ENCODE measurements at places on chromosomes 7 and 10.

DNA sequence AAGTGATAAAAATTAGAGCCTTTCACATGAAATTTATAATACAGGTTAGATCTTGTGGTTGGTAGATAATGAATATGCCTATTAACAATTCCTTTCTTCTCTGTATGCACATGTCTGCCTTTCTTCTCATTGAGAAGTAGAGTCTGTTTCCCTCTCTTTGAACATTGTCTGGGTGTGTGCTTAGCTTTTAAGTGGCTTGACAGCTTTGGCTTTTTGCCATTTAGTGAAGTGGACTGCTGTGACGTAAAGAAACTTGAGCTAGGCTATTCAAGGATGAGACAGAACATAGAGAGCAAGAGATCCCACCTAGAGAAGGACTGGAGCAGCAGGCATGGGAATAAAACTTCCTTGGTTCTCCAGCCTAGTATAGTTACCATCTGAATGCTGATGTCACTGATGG is 996.7 kb upstream of the CELF2 start:
- no peak for DNase-seq

- DNase-seq: no peak
These were observed 155.4 kb downstream of the TWIST1 start for GRCh38 chr7:18962031-18962430.

DNA sequence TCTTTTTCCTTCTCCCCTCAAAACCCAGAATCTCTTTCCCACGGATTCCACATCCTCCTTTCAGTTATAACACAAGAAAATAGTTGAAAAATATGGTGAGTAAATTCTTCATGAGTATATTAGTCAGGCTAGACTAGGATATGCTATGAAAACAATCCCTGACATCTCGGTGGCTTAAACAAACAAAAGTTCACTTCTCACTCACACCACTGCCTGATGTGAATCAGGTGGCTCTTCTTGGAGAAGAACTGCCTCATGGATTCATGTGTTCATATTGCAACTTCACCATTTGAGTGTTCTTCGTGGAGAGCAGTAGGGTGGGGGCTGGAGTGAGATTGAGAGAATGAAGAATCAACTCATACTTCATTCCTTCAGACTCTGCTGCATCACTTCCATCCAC is 204.1 kb downstream of the PHF14 start:
- no peak for DNase-seq

GRCh38 chr10:124647421-124648130 is 96.6 kb downstream of the FAM53B start:
- DNase-seq: no peak

GRCh38 chr10:123559066-123559822 is 106.9 kb upstream of the GPR26 start:
- peak; percentile 84 for DNase-seq

- DNase-seq: no peak
These were observed 198.7 kb downstream of the DGKI start for GRCh38 chr7:137647905-137648565.

DNA sequence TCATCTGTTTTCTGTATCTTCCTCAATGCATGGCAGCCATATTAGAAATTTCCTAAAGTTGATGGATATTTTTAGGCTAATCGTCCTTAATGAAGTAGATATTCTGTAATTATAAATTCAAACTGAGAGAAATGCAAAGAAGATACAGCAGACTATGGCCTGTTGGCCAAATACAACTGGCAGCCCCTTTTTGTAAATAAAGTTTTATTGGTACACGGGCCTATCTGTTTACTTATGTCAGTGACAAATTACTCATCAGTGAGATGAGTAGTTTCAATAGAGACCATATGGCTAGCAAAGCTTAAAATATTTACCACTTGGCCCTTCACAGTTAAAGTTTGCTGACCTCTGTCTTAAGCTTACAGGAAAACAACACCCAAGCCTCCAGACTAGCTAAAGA is 112.3 kb downstream of the HTR7 start:
- no peak for DNase-seq

DNA sequence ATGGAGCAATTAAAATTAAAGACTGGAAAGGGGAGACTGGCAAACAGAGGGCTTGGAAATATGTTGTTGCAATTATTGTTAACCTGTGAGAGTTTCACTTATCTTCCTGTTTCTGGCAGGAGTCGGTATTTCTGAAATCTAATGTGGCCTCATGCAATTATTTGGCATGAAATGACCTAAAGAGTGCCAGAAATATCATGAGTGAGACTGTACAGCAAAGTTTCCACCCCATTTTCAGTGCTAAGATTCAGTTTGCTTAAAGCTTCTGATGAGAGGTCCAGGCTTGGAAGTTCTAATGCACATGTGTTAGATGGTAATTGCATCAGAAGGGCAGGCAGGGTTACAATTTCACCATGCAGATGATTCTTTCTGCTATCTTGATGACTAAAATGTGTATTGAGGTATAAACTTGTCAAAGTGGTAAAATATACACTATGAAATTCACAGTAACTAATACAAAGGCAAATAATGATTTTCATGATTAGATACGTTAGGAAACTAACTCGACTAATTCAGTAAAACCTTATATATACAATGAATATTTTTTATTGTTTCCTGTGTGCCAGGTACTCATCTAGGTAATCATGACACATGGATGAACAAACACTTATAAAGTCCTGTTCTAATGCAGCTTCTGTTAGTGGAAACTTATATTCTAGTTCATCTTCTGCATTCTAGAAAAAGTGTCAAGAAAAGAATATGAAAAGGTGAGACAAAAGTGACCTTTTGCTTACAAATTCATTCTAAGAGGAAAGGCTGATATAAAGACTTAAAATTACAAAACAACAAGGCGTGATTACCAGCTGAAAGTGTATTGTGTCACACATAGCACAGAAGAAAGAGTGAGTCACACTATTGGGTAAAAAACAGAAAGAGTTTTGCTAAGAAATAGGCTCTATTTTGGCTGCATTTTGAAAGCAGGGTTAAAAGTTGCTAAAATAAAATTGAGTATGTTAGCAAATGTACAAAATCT is 533.4 kb upstream of the SEMA3D start:
- no peak for DNase-seq

GRCh38 chr10:104264783-104265182 is 4.2 kb upstream of the GSTO2 start:
- DNase-seq: no peak

DNA sequence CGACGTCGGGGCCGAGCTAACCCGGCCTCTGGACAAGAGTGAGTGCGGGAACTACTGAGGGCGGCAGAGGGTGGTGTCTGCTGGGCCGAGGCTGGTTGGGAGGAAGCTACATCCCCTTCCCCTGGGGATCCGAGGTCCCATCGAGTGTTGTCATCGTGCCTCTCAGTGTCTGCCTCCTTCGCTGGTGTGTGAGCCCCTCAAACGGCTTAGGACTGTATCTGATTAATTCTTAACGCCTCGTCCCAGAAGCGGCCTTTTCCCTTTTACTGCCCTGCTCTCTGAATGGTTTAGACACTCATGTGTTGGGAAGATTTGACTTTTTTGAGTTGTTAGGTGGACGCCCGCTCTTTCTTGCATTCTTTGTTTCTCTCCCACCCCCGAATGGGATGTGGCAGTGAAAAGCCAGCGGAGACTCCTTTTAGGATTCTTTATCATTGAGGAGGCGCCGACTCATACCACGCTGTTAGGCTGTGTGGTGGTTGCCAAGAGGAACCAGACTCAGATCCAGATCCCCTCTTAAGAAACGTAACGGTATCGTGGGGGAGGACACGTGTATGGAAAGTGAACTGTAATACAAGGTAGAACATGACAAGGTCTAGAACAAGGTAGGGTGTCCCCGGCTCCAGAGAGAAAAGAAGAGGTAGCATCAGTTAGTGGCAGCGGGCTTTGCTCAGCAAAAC is 631 bp downstream of the SUPV3L1 start:
- no peak for DNase-seq

DNA sequence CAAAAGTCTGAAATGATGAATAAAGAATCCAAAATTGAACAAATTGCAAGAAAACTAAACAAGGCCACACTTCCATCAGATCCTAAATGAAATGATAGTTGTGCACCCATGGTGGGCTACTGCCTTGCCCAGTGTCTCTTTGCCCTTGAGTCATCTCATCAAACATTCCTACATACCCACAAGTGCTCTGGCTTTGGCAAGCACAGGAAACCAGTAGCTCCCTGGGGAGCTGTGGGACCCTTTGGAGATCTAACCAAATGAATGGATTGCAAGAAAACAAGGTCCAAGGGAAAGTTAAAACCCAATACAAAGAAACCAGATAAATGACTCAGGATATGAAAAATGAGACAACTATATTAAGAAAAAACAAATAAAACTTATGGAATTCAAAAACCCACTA is 129.8 kb upstream of the TMEM229A start:
- no peak for DNase-seq

DNA sequence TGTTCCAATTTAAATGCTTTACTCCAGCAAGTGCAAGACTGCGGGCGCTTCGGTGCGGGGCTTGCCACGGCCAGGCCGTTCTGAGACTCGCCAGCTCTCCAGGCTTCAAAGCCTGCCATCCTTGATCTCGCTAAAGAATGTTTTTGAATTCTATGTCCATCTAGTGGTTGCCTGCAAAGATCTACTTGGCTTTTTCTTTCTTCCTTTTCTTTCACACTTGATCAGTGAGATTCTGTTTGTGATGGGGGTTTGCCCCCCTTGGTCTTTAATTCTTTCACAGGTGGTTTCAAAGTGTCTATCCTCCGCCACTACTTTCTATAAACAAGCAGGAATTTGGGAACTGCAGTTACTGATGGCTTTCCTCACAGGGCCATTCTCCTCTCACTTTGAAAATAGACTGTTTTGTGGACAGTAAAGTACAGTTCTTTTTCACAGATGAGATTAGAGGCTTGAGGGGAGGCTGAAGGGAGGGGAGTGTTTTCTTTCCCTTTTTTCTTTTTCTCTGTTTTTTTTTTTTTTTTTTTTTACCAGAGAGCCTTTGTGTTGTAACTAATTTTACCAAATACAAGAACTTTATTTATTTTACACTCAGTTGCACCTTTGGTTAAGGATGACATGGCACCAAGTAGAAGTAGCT is 15.2 kb upstream of the FBXW4 start:
- no peak for DNase-seq

GRCh38 chr10:86520871-86521677 is 518 bp downstream of the WAPL start:
- peak; percentile 62 for DNase-seq

DNA sequence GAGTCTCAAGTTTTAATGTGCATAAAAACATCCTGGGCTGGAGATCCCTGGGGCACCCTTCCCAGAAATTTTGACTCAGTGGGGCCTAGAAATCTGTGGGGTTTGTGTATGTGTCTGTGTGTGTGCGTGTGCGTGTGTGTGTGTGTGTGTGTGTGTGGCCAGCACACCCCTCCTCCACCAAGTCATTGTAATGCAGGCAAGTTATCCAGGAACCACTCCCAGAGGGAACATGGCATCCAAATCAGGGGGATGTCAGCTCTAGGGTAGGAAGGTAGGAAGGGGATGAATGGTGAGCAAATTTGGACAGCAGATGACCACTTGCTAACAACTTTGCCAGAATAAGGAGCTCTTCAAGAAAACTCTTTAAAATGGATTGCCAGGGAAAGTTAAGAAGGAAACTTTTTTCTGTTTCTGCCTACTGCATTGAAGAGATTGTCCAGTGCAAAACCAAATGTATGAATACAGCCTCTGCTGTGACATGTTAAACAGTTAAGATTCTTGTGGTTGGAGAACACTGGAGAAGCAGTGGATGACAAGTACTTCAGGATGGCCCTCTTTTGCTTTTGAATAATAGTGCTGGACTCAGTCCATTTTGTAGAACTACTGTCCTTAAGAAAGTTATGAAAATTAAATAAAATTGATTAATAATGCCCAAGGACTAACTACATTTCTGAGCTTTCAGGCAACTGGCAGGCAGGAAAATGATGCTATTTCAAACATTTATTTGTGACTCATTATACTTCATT is 12.3 kb downstream of the STAMBPL1 start:
- DNase-seq: no peak

DNA sequence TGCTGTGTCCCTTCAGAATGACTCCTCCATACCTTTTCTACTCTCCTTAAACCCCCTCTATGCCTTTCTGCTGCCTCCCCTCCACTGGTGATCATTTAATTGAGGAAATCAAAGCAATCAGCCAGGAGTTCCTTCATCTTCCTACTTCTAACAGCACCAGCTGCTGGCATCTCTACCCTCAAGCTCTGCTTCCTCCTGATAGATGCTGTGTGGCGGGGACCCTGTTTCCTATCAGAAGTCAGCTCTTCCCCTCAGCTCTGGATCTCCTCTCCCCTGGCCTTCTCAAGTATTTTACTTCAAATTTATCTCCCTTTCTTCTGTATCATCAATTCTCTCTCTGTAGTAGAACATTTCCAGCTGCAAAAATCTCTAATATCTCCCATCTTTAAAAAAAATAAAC is 183.7 kb downstream of the ELMO1 start:
- no peak for DNase-seq

DNA sequence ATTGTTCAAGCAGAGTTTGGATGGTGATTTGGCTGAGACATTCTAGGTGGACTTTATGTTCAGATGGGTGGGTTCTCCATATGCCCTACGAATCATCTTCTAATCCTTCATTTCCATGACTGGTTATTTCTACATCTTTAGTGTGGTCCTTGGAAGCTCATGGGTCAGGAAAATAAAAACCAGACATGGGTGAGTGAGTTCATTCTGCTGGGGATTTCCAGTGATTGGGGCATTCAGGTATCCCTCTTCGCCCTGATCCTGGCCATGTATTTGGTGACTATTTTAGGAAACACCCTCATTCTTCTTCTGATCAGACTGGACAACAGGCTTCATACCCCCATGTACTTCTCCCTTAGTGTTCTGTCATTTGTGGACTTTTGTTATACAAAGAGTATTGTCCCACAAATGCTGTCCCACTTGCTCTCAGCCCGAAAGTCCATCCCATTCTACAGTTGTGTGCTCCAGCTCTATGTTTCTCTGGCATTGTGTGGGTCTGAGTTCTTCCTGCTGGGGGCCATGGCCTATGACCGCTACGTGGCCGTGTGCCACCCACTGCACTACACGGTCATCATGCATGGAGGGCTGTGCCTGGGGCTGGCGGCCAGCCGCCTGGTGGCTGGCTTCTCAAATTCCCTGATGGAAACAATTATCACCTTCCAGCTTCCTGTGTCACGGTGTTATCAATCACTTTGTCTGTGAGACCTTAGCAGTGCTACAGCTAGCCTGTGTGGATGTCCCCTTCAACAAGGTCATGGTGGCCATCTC is 19.2 kb upstream of the OR6B1 start:
- no peak for DNase-seq

DNA sequence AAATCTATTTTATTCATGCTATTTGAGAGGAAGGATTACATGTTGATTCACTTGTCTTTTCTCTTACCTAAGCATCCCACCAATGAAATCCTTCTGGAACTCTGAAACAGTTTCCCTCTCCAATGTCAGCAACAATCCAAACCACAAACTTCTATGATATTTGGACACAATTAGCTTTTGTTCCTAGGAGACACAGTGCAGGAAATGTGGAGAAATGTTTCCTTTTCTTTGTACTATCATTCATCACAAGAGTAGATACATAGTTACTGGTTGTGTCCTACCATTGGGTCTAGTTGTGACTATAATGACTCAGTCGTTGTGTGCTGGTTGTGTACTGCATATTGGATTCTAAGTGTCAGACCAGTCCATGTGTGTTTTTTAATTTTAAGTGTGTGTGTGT is 156.8 kb upstream of the MAGI2 start:
- DNase-seq: no peak

- no peak for DNase-seq
These were observed 96.8 kb downstream of the COL28A1 start for GRCh38 chr7:7438851-7439250.

- DNase-seq: no peak
These were observed 404.1 kb downstream of the KCNMA1 start for GRCh38 chr10:77233466-77233865.
